ENCODE measurements at places on chromosomes 12 and 14.

DNA sequence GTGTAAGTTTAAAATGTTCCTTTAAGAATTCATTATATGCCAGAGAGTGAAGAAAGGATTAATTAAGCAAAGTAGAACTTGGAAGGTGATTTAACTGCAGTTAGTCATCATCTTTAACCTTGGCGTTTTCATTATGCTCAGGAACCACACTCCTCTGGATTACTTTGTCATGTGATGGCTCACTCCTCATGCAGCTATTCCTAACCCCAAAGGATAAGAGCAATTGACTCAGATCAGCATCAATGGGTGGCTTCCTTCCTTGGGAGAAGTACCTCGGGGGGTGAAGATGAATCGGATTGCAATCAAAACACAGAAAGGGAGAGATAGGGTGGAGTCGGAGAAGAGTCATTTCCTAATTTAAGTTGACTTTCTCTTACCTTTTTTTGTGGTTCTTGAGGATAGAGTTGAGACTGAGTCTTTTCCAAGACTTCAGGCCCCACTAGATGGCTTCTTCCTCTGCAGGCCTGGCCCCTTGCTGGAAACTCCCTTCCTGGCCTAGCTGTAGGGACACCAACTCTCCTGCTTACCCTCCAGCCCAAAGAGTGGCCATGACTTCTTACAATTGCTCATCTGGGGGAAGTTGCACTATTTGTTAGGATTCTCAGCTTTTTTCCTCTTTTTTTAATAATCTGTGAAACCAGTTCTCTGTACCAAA, 238.6 kb upstream of the DDHD1 start:
- DNase-seq, result no peak

DNA sequence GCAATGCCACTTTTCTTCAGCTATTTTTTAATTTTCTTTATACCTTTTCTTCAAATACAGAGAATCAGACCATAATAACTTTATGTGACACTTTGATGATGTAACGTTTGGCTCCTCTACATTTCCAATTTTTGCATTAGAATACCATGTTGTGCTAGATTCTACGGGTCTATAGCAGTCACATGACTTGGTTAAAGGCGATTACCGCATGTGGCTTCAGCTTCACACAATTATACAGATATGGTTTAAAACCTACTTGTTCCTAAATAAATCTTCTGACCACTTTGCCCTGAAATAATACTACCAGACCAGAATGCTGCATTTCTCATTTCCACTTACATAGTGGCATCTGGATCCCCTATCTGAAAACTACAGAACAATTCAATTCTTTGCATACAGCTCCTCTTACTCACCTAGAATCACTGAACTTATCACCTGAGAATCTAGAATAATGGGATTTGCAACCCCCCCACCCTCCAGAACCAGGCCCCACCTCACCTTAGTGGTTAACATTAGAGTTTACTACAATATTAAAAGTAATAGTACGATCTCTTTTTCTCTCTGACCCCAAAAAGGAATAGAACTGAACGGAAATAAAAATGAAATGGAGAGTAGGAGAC, 1.3 kb downstream of the MAX start:
- no peak for DNase-seq

GRCh38 chr12:124658302-124658701, 90.9 kb upstream of the NCOR2 start:
- no peak for DNase-seq

DNA sequence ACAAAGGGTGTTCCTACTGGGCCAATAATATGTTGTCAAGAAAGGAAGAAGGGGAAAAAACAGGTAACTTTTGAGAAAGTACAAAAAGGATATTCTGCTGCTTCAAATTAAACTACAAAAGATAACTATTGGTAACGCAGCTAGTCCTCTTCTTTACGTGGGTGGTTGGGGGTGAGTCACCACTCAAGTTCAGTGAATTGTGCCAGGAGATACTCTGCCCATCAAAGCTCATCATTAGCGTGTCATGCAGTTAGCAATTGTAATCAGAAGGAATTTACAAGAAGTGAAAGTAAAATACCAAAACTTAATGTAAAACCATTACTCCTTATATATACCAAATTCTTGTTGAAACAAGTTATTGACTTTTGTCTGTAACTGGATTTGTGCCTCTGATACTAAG, 342.0 kb downstream of the NPAS3 start:
- no peak for DNase-seq

DNA sequence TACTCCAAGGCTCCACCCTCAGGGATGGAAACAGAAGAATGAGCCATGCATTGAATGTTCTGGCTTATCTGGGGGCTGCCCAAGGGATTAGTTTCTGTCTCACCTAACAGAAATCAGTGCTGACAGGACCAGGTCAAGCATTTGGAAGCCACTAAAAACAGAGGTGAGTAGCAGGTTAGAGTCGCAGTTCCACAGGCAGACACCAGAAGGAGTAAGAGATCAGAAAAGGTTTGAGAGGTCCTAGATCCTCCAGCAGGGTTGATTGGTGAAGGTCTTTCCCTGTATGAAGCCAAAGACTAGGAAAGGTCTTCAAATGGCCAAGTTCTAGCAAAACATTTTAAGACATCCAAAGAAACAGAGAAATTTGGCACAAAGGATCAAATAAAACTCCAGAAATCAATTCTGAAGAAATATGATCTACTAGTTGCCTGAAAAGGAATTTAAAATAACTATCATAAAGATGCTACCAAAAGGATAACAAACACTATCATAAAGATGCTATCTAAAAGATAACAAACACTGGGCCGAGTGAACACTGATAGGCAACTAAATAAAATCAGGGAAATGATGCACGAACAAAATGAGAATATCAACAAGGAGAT, 19.5 kb upstream of the TTC9 start:
- peak; percentile 15 for DNase-seq

DNA sequence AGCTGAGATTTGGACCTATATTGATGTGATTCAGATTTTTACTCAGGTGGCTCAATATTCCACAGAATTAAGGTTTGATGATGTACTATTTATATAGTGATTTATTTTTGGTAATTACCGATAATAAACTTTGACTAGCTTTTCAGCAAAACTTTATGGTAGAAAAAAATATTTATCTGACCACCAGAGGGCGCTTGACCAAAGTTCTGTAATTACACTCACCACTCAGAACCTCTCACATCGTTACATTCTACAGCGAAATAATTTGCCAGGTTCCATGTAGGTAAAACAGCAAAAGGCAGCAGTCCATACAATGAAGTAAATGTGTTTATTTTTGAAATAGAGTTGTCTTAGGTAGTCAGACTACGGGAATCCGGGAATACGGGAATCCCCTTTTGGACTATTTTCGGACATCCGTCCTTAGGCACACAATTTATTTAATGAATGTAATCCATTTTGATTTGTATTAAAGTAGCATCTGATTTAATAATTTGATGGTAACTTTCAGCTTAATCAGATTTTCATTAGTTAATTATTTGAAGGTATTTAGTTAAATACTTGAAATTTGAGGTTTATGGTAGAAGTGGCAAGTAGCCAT, 143.0 kb upstream of the DDHD1 start:
- DNase-seq, result no peak

DNA sequence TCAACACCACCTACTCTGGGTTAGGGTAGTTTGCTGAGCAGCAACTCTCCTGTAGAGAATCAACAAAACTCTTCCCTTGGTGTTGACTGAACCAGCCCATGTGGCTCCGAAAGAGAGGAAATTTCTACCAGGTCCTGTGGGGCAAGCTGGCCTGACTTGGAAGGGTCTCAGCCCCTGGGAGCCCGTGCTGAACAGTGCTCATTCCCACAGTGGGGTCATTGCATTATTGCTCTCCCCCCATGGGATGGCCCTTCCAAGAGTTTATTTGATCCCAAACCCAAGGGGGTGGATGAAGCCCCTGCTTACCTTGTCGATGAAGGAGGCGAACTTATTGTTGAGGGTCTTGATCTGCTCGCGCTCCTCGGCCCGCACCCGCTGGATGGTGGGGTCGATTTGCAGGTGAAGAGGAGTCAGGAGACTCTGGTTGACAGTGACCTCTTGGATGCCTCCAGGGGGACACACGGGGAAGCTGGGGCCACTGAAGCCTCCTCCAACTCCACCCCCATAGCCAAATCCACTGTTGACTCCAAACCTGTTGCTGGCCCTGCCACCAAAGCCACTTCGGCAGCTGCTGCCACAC, 580 bp downstream of the KRT75 start:
- DNase-seq, result no peak

GRCh38 chr14:72941286-72941985, 15.2 kb downstream of the DCAF4 start:
- no peak for DNase-seq

DNA sequence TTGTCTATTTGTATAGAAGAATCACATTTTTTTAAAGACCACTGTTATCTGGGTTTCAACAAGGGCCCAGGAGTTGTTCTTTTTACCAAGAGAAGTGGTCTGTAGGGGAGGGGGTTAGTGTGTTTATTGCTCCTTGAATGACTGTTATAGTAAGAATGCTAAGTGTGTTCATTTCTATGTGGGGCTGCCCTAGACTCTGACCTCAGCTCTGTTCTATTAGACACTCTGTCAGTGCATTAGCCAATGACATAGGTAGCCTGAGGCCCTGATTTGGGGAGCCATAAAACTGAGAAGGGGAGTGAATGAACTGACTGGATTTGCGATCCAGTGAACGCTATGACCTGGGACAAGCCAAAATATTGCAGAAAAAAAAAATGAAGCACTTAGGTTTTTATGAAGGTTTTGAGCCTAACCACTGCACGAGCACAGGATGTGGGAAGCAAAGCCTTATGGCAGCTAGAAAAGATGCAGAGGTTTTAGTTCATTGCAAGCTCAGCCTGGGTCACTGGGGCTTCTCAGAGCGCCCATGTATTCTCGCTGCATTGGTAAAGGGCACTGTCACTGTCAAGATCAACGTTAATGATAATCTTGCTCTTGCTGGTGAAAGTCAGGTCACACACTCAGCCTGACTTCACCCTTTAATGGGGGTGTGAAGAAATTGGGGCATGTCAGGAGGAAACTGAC, 63.8 kb downstream of the PRKCH start:
- DNase-seq, result no peak

- DNase-seq, result no peak
Measured at GRCh38 chr12:80701388-80701787, 6.0 kb upstream of the MYF6 start.

DNA sequence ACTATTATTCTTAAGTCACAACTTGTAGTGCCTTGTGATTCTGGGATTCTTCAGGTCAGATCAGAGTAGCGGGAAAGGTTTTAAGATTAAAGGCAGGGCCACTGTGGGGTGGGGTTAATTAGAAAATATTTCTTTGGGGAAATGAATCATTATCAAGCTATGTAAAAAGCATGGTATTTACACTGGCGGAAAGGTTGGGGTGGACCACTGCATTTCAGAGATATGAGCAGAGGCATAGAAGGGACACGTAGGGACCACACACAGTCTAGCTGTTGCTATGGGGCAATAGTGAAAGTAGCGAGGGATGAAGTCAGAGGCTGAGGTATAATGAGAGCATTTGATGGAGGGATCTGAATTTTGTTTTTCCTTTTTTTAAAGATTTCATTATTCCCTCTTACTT, 31.7 kb upstream of the KCNH3 start:
- no peak for DNase-seq

DNA sequence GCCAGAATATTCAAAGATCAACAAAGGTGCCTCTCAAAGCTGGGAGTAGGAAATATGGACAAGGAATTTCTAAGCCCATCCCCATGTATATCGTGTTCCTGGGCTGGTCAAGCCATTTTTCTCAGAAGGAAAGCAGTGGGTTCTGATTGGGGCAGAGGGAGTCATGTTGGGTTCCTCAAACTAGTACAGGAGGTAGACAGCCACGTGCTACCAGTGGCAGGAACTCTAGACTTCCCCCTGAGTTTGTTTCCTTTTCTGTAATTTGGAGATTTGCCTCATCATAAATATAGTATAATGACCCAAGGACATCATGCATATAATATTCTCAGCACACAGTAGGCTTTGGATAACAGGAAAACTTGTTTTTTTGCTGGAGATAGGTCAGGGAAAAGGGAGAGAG, 16.4 kb upstream of the PLEKHH1 start:
- DNase-seq, result no peak

DNA sequence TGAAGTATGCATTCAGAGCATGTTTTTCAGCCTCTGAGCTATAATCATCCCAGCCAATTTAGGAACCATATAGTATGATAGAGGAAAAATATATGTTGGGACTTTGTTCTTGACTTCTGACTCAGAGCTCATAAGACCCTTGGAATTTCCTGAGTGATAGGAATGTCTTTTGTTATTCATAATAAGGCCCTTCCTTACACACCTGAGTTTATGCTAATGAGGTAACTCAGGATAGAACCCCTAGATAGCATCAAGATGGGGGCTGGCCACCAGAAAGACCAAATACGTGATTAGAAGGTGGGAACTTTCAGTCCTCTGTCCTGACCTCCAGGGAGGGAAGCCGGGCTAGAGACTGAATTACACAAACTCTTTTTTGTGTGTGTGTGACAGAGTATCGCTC, 32.4 kb upstream of the PLEK2 start:
- no peak for DNase-seq

- no peak for DNase-seq
Measured at GRCh38 chr12:116698116-116698515, 39.8 kb downstream of the SPRING1 start.

DNA sequence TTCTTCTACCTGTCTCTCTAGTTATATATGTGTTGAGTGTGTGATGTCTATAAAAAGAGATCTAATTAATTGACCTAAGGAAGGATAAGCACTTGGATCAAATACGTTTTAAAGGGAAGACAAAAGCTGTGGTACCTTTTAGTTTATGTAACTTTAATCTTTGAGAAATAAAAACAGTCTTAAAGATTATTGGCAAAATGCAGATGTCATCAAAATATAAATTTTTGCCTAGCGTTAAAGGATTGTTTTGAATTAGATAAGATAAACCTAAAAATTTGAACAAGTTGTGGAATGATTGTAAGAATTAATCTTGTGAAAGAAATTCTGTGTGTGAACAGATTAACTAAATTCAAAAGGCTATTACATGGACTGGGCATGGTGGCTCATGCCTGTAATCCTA, 42.9 kb downstream of the C12orf56 start:
- no peak for DNase-seq

DNA sequence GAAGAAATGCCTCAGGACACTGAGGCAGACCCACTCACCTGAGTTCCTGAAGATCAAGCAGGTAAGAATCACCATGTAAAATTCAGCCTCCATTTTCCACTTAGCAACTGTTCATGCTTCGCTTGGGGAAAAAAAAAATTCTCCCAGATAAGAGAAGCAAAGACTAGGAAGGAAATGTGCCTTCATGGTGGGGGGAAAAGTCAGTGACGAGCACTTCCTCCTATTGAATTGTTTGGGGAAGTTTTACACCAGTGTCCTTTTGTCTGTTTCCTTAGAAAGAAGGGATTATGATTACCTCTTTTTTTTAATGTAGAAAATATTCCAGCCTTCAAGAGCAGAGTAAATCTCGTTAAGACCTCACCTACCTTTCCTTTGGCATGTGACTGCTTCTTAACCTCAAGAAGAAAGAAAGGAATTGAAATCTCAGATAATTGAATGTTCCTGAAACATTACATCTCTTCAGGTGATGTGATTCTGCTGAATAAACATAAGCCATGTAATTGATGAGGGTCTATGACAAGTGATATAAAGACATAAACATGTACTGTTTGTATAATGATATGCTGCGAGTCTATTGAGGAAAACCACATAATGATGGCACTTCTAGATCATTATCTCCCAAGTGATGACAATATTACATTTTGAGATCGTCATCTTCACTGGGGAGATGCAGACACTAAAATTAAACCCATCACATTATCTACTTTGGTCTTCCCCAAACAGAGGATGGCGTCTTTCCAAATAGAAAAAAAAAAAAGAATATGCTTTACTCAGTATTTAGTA, at the start of gene PTPRB:
TSS of gene PTPRB (minus strand) at position 127 of the 783 bp plus-strand sequence. CDS start at position 93, 34 bp downstream.
- DNase-seq, result no peak

- DNase-seq, result peak; percentile 59
Measured at GRCh38 chr12:11649413-11650285, at the start of gene ETV6. TSS of gene ETV6 (plus strand) at chr12:11649674. CDS start at chr12:11650128, 454 bp downstream.
